Hypothalamus (tissue), 51 donors: ENCODE measurements at places on chromosomes 4 and X.
A peak's percentile ranks its signal among the peaks of the same experiment; 100 is the strongest.

- DNase-seq, result no peak
These were observed 1.5 kb upstream of the USP46 start for GRCh38 chr4:52660643-52661042.

DNA sequence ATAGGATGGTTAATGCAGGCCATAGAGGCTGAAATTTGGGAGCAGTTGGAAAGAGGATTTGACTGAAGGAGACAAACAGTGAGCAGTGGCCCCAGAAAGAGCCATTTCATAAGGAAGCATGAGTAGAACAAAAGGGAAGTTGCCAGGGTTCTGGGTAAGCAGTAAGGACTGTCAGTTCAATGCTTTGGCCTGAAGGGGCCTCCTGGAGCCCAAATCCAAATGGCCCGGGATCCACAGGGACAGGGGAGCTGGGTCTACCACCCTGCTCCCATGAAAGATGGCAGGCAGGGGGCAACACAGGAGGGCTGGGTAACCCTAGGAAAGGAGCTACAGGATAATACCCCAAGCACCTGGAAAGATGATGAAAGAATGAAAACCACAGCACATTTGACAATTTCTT is 4.1 kb upstream of the INTS6L start:
- DNase-seq, result no peak

- no peak for DNase-seq
These were observed 24.3 kb upstream of the DKK2 start for GRCh38 chr4:107060388-107060787.

- DNase-seq, result no peak
These were observed 237.2 kb upstream of the ITM2A start for GRCh38 chrX:79604364-79604763.

- DNase-seq, result no peak
These were observed 108.9 kb downstream of the NR3C2 start for GRCh38 chr4:148333265-148333664.

- DNase-seq, result no peak
These were observed 124.5 kb downstream of the CHM start for GRCh38 chrX:85922821-85923220.

GRCh38 chr4:36081185-36081584 is 163.1 kb downstream of the ARAP2 start:
- DNase-seq, result no peak

DNA sequence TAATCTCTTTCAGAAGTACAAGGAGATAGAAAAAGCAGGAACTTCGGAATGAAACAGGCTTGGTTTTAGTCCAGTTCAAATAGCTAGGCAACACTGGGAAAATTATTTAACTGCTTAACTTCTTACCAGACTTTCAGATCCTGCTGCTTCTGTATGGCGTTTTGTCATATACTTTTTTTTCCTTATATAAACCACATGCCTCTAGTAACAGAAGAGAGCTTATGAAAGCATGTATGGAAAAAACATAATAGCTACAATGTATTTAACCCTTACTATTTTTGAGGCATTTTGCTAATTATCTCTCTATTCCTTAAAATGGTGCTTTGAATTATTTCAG is 439.6 kb downstream of the INPP4B start:
- no peak for DNase-seq

DNA sequence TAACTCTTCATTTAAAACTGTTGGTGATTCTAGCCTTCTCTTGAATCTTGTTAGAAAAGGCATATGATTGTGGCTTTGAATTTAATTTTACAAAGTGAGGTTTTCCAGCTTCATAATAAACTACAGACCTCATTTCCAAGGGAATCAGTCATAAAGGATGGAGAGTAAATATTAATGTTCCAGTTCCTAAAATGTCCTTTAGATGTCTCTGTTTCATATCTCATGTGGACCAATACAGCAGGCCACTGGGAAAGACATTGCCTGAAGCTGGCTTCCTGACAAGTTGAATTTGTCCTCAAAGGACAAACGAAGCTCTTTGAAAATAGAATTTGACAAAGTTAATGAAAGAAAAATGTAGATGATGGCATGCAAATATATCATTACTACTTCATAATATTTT is 125.4 kb downstream of the ZNF330 start:
- DNase-seq, result no peak

DNA sequence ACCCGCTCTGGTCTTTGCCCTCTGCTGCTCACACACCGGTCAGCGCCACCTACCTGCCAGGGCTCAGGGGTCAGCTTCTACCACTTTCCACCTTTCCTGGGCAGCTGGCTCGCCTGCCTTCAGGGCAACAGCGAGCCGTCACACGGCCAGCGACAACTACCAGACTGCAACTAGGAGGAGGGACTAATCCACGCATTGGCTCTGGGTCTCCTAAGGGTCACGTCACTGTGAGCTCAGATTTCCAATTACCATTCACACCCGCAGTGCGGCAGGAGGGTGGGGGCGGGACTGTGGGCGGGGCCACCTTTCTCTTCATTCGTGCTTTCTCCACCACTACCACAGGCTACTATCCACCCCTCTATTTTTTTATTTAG is at the start of gene BEX5:
TSS of gene BEX5 (minus strand) at position 172 of the 374 bp plus-strand sequence. CDS start 1,712 bp downstream, outside the sequence.
- DNase-seq, result peak; percentile 60

DNA sequence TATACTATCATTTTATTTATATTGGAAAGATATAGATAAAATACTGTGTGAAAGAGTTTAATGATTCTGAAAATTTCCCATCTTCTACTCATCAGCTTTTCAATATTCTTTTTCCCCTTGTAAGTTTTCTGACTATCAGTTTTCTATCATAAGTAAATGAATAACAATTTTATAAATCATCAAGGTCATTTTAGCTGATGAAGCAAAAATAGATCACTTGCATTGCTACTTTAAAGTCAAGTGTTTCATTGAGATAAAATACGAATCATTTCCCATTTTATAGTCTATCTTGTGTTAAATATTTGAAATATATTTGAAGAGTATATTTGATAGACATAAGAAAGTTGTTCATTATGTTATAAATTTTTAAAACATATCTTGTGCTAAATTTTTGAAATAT is 811.0 kb upstream of the GALNTL6 start:
- no peak for DNase-seq

DNA sequence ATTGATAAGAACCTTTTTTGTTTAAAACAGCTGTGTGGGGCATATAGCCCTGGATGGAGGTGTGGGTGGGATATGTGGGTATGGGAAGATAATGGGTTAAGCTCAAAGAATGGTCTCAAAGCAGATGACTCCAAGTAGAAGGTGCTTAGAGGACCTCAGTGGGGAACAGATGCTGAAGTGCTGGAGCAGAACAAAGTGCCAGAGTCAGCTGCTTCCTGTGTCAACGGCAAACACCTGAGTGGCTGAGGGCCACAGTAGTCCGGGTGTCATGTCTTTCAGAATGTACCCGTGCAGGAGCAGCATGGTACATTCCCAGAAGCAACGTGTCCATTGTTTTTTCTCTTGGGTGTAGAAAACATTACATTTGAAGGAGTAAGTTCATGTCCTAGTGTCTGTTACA is 210.6 kb downstream of the CCNG2 start:
- no peak for DNase-seq

- DNase-seq, result peak; percentile 1
These were observed 55.0 kb upstream of the PAK3 start for GRCh38 chrX:111041018-111041462.
